ENCODE measurements at places on chromosomes 11 and 22. TPM values are rescaled to one million over a fixed set of nuclear protein-coding genes. Genes with fewer than 3 reads are reported as not detected.
A peak's percentile ranks its signal among the peaks of the same experiment; 100 is the strongest.

DNA sequence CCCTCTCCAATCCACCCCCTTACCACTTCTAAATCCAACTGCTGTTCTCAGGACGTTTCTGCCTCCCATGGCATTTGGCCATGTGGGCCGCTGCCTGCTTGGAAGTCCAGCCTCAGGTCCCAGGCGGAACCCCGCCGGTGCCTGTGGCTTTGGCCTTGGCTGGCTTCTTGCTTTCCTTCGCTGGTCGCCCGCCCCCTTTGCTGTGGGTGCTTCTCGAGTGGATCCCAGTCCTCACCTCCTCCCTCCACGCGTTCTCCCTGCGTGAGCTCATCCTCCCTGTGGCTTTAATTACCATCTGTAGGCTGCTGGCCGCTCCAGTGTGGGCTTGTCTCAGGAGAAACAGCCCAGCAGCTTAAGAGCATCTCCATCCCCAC is 111.7 kb downstream of the NECTIN1 start:
- H3K4me3 ChIP-seq: no peak overlapping the region
- DNase-seq: no peak
- peaks cover 20% of the 10 kb centered on the region for H3K4me1 ChIP-seq
- H3K36me3 ChIP-seq: no peaks in the 10 kb centered on the region

- peak; percentile 50 for DNase-seq
- peaks cover 5% of the 10 kb centered on the region for H3K4me1 ChIP-seq
- no peak overlapping the region for H3K4me3 ChIP-seq
- H3K36me3 ChIP-seq: peaks cover 24% of the 10 kb centered on the region
Observed at GRCh38 chr22:46895753-46896152, 133.3 kb downstream of the TBC1D22A start.

DNA sequence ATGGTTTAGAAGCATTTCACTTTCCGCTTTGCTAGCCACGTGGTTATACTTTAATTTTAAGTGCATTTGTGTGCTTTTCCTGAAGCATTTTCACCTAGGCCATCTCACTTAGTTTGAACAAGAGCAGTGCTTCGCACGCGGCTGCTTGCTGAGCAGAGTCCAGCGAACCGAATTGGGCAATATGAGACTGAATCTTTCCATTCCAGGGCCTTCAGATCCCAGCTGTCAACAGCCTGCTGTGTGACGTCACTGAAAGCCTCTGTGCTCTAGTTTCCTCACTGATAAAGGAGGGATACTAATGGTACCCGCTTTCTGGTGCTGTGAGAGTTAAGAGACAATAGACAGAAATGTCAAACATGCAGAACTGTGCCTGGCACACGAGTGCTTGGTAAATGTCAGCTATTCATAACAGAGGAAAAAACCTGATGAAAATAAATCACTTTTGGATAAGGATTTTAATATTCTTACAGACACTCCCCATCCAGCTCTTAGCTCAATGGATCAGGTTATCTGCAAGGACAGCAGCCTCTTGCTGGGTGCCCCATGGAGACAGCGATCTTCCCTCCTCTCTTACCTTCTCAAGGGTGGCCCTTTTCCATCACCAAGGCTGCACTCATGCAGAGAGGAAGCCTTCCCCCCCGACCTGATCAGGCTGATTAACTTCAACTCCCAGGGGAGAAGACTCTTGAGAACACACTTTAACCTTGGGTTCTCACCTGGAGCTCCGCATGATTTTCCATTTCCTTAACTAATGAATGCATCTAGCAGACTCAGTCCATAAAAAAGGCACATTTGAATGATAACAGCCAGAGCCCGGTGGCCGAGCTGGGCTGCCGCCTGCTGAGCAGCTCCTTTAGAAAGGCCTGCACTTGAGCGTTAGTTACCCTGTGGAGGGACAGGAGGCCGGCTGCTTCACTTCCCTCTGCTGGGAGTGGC is 3.5 kb upstream of the GLB1L3 start:
- peaks cover 63% of the 10 kb centered on the region for H3K27me3 ChIP-seq
- no peak overlapping the region for H3K27ac ChIP-seq
- H3K4me3 ChIP-seq: no peak overlapping the region
- H3K36me3 ChIP-seq: no peaks in the 10 kb centered on the region
- DNase-seq: no peak

GRCh38 chr22:19579115-19579811 is 55.1 kb upstream of the CLDN5 start:
- H3K27me3 ChIP-seq: no peaks in the 10 kb centered on the region
- peaks cover 15% of the 10 kb centered on the region for H3K4me1 ChIP-seq
- H3K4me3 ChIP-seq: no peak overlapping the region
- no peak for DNase-seq
- H3K36me3 ChIP-seq: no peaks in the 10 kb centered on the region
- peak overlapping the region; percentile 51 for H3K27ac ChIP-seq

GRCh38 chr11:30749268-30749667 is 163.1 kb upstream of the MPPED2 start:
- no peak overlapping the region for H3K27ac ChIP-seq
- no peaks in the 10 kb centered on the region for H3K36me3 ChIP-seq
- no peaks in the 10 kb centered on the region for H3K4me1 ChIP-seq
- no peaks in the 10 kb centered on the region for H3K27me3 ChIP-seq

DNA sequence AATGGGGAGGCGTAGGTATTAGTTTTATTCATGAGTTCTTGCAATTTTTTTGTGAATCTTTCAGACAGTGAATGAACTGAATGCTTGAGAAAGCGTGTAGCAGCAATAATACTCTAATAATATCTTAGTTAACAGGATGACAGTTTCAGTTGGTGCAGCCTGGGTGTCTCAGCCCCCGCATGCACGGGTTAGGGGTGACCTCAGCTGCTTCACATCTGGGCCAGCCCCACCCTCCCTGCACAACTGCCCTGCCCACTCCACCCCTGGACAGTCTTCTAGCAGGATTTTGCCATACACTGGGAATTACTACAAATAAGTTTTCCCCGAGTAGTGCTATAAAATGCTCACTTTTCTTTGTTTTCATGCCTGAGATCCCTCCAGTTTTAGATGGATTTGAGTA is 83.2 kb downstream of the ST3GAL4 start:
- peaks cover 7% of the 10 kb centered on the region for H3K4me1 ChIP-seq
- no peaks in the 10 kb centered on the region for H3K27me3 ChIP-seq
- H3K4me3 ChIP-seq: no peak overlapping the region

DNA sequence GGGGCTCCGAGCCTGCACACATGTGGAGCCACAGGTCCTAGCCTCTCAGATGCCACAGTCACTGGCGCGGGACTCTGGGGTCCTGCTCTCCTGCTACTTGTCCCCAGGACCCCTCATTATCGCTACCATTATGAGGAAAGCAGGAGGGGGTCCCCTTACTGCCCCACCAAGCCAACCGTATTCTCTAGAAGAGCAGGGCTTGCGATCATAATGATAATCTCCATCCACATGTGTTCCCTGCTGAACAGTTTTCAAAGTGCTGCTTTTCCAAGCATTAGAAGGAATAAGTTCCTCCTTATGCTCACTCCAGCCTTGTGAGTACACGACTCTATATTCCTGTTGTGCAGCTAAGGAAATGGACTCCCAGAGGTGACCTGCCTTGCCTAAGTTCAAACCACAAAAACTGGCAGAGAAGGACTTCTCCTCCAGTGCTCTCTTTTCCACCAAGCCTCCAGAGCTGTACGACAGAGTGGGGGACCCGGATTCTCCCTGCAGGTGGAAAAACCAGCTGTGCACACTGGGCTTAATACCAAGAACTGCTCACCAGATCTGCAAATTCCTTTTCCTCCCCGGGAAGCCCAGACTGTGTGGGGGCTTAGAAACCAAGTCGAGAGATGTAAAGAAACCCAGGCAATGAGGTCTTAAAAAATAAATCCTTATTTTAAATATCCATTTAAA is 92.8 kb upstream of the DRD2 start:
- no peak for DNase-seq
- H3K36me3 ChIP-seq: no peaks in the 10 kb centered on the region
- H3K27me3 ChIP-seq: no peaks in the 10 kb centered on the region

- H3K27ac ChIP-seq: no peak overlapping the region
- DNase-seq: no peak
- no peaks in the 10 kb centered on the region for H3K27me3 ChIP-seq
- H3K4me3 ChIP-seq: no peak overlapping the region
- no peaks in the 10 kb centered on the region for H3K4me1 ChIP-seq
Observed at GRCh38 chr11:61632096-61632495, 48.1 kb upstream of the DAGLA start.

DNA sequence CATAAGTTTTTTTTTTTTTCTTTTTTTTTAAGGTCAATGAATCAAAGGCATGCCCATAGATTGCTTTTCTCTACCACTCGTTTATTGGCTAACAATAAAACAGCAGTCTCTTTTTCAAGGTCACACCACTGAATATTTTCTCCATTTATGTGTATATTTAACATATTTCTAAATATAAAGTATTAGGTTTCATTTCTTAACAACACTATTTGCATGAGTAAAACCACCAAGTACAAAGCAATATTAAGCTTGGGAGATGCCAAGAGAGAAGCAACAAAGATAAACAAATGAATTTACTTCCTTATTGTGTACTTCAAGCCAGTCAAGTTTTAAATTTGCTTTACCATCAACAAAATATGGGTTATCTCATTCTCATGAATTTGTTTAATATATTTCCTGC is 708.9 kb upstream of the CCDC179 start:
- H3K27ac ChIP-seq: no peak overlapping the region
- no peak overlapping the region for H3K4me3 ChIP-seq
- H3K36me3 ChIP-seq: no peaks in the 10 kb centered on the region
- no peaks in the 10 kb centered on the region for H3K27me3 ChIP-seq

DNA sequence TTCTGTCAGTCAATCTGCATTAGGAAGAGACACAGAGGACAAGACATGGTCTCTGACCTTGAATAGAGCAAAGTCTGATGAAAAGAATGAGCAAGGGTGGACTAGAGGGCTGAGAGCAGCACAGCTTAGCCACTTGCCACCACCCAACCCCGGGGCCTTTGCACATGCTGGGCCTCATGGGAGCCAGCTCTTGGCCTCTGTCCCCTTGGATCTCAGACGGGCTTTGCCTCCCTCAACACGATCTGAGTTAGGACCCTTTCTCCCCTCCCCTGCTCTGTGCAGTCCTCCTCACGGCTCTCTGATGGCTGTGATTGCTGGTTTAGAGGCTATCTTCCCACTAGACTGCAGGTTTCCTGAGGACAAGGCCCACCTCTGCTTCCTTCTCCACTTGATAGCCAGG is 131.6 kb upstream of the B3GAT1 start:
- H3K4me3 ChIP-seq: no peak overlapping the region
- no peak overlapping the region for H3K27ac ChIP-seq
- no peaks in the 10 kb centered on the region for H3K4me1 ChIP-seq
- no peak for DNase-seq
- H3K27me3 ChIP-seq: no peaks in the 10 kb centered on the region
- H3K36me3 ChIP-seq: no peaks in the 10 kb centered on the region

- H3K36me3 ChIP-seq: no peaks in the 10 kb centered on the region
- H3K27ac ChIP-seq: no peak overlapping the region
- no peak for DNase-seq
Observed at GRCh38 chr11:102933627-102934026, 21.9 kb downstream of the MMP13 start.

DNA sequence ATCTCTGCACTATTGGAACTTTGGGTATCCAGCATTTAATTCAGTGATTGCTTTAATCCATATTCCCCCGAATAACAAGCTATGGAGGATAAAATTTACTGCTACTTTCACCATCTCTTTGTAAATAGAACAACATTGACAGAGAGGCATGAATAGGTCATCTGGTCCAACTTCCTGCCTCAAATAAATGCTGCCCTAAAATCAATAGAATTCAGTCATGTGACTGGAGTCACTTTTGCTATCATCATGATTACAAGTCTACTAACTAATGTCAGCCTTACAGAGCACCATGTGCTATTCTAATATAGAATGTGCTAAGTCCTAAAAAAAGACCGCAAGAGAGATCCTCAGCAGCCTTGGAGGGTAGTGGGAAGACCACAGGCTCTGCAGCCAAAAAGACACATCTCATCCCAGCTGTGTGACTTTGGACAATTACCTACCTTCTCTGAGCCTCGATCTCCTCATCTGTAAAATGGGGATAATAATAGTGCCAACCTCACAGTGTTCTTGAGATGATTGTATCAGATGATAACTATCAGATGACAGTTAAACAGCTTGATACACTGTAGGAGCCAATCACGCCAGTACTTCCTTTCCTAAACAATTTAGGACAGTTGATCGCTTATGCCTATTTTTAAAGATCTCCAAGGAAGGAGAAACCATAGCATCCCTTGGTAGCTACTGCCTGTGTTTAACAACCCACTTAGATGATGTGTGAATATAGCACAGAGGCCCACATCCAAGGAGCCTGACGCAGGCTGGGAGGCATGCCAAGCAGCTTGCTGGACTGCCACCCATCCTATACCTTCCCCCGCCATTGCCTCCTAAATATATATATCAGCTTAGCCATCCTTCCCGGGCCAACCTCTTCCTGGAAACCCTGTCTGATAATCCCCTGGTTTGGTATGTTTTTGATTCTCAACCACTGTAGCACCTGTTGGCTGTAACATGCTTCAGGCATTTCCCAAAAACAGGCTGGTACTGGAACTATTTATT is 77.3 kb upstream of the PHF21A start:
- H3K4me3 ChIP-seq: no peak overlapping the region
- no peaks in the 10 kb centered on the region for H3K4me1 ChIP-seq
- DNase-seq: no peak
- no peaks in the 10 kb centered on the region for H3K36me3 ChIP-seq

DNA sequence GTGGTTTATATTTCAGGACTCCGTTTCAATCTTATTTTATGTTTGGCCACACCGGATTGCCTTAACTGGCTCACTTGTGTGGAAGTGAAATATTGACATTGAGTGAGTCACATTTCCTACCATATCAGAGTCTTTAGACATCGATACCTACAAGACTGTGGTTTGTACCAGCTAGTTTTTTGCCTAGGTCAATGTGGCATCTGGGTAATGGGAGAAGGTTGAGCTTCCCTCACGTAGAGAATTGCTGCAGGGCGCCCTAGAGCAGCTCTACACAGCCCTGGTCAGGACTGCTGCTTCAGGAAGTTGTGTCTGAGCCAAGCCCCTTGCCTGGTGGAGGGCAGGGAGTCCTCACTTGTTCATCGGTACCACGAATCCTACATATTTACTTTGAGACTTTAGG is 1.6 kb downstream of the GRAMD1B start:
- H3K27ac ChIP-seq: no peak overlapping the region
- H3K4me3 ChIP-seq: peak overlapping the region; percentile 60
- no peaks in the 10 kb centered on the region for H3K36me3 ChIP-seq
- H3K27me3 ChIP-seq: peaks cover 14% of the 10 kb centered on the region
- H3K4me1 ChIP-seq: no peaks in the 10 kb centered on the region
- DNase-seq: no peak

The PHF21B gene
- total RNA-seq: 0.12 TPM

The ART5 gene
- total RNA-seq: 1.2 TPM

The ANO5 gene
- total RNA-seq: 5.9 TPM

The TSPAN18 gene
- total RNA-seq: 46.4 TPM

All from upper lobe of right lung (tissue), 1 donor.